Tibial nerve (tissue), 4 donors: ENCODE measurements at places on chromosomes 12 and 14.

DNA sequence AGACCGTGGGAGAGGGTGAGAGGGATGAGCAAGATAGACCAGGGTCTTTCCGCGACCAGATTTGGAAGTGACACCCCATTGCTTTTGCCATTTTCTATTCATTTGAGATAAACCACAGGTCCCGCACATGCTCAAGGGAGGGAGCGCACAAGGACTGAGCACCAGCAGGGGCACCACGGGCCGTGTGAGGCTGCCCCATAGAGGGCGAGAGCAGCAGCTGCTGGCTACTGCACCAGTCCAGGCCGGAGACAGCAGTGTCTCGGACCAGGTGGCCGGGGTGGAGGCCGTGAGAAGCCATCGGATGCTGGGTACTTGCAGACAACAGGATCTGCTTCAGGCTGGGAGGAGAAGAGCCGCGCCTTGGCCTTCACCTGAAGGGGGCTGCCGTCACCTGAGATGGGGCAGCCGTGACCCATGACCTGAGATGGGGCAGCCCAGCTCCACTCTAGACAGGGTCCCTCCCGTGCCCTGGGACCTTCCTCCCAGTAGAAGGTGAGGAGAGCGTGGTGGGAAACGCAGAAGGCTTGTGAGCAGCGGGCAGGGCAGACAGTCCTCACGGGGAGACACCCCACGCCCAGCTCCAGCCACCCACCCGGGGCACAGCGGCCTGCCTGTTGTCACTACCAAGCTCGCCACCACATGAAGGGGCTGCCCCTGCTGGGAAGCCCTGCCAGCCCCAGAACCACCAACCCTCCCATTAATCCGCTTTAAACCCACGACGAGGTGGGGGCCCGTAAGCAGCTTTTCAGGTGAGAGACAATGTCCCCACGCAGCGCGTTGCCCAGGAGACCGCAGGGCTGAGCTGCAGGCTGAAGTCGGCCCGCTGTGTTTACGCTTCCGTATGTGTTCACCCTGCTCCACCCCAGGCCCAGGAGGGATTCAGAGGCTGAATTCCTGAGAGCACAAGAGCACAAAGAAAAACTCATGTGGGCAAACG, 61.7 kb upstream of the FBRSL1 start:
- DNase-seq = no peak

GRCh38 chr14:90820958-90821357, 4.7 kb upstream of the TTC7B start:
- DNase-seq = no peak

GRCh38 chr12:92778525-92778924, 75.7 kb downstream of the PLEKHG7 start:
- DNase-seq = no peak

GRCh38 chr12:2930865-2931264, 28.3 kb upstream of the TEAD4 start:
- no peak for DNase-seq

- no peak for DNase-seq
Measured at GRCh38 chr12:90978117-90978770, 23.3 kb upstream of the CCER1 start.

GRCh38 chr12:54352022-54352531, 12.2 kb downstream of the GPR84 start:
- no peak for DNase-seq

GRCh38 chr12:111197376-111197944, 171.4 kb downstream of the PHETA1 start:
- no peak for DNase-seq

- DNase-seq = no peak
Measured at GRCh38 chr12:107493135-107493494, 192.5 kb upstream of the PWP1 start.

- DNase-seq = no peak
Measured at GRCh38 chr14:91223028-91223783, 21.3 kb downstream of the GPR68 start.

- no peak for DNase-seq
Measured at GRCh38 chr14:56580221-56580711, 668 bp downstream of the TMEM260 start.

DNA sequence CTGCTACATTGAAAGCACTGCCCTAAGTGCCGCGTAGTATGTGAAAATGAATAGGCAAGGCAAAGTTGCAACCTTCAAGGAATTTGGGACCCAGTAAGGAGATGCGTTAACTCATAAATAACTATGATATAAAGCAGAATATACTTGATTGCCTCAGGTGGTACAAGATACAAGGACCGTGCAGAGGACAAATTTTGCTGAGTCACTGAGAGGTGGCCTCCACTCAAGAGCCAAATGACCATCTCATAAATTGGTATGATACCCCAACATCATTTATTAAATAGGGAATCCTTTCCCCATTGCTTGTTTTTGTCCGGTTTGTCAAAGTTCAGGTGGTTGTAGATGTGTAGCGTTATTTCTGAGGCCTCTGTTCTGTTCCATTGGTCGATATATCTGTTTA, 35.7 kb downstream of the IGF1 start:
- no peak for DNase-seq

DNA sequence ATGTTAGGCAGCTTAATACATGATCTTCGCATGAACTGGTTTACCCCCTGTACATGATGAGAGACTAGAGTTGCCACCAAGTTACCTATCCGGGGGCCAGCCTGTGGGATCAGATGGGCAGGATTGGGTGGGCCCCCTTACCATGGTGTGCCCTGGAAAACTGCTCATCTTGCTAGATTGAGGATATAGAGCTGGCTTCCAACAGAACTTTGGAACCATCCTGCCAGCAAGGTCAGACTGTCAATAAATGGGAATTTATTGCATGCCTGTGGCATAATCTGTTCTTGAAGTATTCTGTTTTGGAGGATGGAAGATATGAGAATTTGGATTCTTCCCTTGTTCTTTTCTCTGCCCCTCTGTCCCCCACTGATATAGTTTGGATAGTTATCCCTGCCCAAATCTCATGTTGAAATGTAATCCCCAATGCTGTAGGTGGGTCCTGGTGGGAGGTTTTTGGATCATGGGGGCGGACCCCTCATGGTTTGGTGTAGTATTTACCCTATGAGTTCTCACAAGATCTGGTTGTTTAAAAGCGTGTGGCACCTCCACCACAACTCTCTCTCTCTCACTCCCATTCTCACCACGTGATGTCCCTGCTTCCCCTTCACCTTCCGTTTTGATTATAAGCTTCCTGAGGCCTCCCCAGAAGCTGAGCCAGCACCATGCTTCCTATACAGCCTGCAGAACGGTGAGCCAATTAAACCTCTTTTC, 3.7 kb upstream of the TM9SF1 start:
- DNase-seq = no peak

GRCh38 chr12:77795699-77796098, 35.0 kb upstream of the NAV3 start:
- DNase-seq = no peak

DNA sequence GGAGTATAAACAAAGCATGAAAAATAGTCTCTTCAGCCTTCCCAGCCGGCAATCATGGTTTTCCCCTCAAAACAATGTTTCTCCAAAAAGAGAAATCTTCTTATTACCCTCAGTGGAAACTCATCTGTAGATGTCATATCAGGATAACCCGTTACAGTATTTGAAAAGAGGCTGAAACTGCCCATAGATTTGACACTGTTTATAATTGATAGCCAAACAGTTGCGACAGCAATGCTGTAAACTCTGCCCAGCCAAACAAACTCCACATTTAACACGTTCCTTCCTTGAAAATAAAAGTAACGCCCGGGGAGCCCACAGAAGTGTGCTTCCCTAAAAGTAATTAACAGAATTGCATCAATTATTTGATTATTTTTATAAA, 201.3 kb upstream of the FOXN3 start:
- no peak for DNase-seq
